ENCODE measurements at places on chromosomes 13 and 19.

GRCh38 chr19:6971366-6971765, 49.9 kb downstream of the MBD3L2B start:
- no peak for DNase-seq

GRCh38 chr13:40355126-40355724, 311.2 kb downstream of the FOXO1 start:
- DNase-seq, result no peak

GRCh38 chr13:112743451-112744167, 53.8 kb downstream of the ATP11A start:
- DNase-seq, result no peak

DNA sequence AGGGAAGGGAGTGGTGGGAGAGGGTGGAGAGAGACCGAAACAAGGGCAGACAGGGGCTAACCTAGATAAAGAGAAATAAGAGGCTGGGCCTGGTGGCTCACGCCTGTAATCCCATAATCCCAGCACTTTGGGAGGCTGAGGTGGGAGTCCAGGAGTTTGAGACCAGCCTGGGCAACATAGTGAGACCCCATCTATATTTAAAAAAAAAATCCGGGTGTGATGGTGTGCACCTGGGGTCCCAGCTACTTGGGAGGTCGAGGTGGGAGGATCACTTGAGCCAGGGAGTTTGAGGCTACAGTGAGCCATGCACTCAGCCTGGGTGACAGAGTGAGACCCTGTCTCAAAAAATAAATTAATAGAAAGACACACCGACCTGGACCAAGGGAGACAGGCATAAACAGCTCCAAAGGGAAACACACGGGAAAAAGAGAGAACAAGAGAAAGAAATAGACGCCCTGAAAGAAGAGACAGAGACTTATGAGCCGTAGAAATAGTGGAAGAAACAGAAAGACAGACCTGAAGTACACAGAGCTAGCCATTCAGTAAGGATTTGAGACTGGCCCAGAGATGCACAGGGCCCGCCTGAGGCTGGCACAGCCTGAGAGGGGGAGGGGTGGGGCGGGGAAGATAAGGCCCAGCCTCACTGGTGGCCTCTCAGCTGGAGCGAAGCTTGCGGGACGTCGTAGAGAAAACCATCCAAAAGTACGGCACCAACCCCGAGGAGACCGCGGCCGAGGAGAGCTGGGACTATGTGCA, 2.2 kb downstream of the CD37 start:
- no peak for DNase-seq

DNA sequence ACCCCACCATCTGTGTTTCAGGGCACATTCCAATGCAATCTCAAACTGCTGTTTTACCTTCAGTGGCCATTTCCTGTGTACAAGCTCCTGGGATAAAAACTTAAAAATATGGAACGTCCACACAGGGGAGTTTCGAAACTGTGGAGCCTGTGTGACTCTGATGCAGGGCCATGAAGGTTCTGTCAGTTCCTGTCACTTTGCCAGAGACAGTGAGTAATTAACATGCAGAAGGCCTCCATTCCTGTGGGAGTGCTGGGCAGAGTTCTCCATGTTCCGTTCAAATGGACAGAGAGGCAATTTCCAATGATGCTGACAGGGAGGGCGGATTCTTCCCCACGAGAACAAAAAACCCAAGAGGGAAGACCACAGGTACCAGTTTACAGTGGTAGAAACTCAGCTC, 24.4 kb downstream of the WDR88 start:
- no peak for DNase-seq

GRCh38 chr19:46426506-46427162, 2.1 kb downstream of the PNMA8C start:
- DNase-seq, result no peak

GRCh38 chr13:40615619-40616018, 50.8 kb downstream of the FOXO1 start:
- DNase-seq, result no peak

- DNase-seq, result no peak
Measured at GRCh38 chr13:41562083-41562482, 104.7 kb downstream of the RGCC start.

DNA sequence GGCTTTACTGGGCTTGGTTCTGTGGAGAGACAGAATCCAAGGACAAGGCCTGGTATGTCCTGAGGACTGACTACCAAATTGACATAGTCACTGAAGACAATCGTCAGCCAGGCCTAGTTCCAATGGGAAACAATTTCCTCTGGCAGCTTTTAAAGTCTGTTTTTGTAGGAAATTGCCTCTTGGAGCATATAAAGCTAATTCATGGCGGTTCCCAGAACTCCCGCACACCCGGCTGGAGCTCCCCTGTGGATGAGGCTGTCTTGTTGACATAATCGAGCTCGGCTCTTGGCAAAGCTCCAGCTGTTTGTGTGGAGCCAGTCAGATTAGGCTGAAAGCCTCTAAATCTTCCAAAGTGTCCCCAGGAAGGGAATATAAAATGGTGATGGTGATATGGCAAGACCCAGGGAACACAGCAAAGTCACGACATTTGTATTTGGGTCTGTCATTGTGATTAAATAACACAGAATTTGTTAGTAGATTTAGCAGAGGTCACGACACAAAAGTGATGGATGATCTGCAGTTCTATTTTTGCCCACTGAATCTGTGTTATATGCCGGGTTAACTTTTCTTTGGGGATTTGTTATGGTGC, 395.0 kb downstream of the PCDH9 start:
- DNase-seq, result no peak

Measured in GF-D8 (cell line).